ENCODE measurements at places on chromosomes 12 and 14.
A peak's percentile ranks its signal among the peaks of the same experiment; 100 is the strongest.

DNA sequence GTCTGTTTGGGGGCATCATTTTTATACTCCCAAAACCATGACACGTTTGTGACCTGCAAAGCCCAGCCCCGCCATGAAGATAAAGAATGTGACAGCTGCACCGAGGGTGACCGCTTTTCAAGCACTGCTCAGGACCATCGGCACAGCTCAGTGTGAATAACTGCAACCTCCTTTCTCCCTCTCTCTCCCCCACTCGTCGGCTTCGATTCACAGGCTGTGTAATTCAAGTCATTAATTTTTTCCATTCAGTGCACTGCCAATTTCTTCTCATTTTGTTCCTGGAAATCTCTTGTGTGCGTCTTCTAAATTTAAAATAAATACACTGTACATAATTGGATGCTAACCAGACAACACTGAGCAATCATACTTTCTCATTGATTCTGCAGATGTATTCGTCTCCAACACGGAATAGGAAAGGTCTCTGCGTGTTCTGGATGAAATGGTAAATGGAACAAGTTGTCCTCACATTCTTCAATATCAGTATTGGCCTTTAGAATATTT is 260.8 kb downstream of the TTC8 start:
- DNase-seq: no peak

DNA sequence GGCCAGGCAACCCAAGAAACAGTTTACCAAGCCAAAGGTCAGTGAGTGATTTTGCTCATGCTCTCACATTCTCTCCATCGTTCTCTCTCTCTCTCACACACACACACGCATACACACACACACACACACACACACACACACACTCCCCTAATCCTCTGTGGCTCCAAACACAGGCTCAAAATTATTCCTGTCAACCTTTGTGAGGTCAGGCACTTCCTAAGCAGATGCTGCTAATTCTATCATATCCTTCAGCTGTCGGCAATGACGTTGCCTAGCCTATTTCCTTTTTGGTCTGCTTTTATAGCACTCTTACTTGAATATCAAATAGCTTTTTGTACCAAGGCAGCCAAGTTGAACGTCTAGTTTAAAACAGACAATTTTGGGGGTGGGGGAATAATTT is 98.9 kb upstream of the EGLN3 start:
- no peak for DNase-seq

- no peak for DNase-seq
These were observed 49.5 kb upstream of the GNPNAT1 start for GRCh38 chr14:52840877-52841276.

GRCh38 chr12:2682296-2683251 is 112.2 kb upstream of the FKBP4 start:
- DNase-seq: peak; percentile 66

GRCh38 chr12:25689996-25690501 is 137.0 kb upstream of the LMNTD1 start:
- DNase-seq: no peak

DNA sequence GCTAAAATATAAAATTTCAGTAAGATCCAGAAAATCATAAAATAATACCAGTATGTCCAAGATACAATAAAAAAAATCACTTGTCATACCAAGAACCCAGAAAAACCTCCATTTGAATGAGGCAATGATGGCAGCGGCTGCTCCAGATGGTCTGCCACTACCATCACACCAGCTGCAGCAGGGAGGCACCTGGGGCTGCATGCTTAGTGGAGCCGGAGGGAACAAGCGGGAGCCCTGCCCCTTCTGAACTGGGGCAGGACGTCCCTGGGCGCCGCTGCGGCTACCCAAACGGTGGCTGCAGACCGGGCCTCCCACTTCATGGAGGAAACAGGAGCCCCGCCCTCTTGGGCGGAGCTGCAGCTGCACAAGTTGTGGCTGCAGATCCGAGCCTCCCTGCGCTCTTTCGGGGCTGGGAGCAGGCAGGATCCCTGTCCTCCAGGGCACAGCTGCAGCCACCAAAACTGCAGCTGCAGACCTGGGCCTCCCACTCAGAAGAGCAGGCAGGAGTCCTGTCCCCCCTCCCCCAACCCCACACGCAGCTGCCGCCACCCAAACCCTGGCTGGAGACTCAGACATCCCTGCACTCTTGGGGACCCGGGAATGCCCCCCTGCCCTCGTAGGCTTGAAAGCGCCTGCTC is 36.1 kb upstream of the OR5AU1 start:
- peak; percentile 77 for DNase-seq

- DNase-seq: no peak
These were observed 14.8 kb upstream of the SH2B3 start for GRCh38 chr12:111390910-111391309.

DNA sequence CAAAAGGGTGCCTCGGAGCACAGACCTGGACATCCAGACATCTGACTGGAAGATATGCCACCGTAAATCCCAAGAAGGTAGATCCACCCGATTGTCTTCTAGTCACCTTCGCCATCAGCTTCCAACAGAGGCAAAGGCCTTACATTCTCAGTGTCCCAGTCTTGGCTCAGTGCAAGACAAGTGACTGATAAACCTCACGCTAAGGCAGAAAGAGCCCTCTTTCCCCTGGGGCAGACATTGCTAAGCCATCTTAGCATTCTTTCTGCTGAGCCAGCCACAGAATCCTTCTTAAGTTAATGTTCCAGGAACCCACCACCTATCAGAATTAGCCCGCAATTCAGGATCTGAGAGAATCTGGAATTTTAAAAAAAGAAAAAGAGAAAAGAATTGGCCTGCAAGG is 4.3 kb upstream of the PLEKHG6 start:
- no peak for DNase-seq

GRCh38 chr14:76090616-76091391 is 60.9 kb upstream of the GPATCH2L start:
- peak; percentile 18 for DNase-seq

DNA sequence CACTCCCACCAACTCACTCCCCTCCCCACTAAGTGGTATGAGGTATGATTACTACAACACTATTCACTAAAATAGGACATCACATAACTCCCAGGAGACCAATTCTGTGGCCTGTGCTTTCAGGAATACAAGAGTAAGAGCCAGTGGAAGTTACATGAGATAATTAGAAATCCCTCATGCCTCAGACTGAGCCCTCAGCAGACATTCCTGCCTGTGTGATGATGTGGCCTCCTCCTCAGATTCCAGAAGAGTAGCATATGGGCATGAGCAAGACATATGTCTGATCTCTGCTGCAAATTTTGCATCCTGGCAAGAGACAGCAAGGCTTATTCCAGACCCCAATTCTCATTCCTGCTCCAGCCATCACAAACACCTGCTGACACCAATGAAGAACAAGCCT is 46.0 kb upstream of the BMP4 start:
- no peak for DNase-seq

GRCh38 chr12:107400686-107401447 is 284.7 kb upstream of the PWP1 start:
- no peak for DNase-seq

GRCh38 chr14:81363746-81364378 is 36.3 kb downstream of the STON2 start:
- DNase-seq: no peak

DNA sequence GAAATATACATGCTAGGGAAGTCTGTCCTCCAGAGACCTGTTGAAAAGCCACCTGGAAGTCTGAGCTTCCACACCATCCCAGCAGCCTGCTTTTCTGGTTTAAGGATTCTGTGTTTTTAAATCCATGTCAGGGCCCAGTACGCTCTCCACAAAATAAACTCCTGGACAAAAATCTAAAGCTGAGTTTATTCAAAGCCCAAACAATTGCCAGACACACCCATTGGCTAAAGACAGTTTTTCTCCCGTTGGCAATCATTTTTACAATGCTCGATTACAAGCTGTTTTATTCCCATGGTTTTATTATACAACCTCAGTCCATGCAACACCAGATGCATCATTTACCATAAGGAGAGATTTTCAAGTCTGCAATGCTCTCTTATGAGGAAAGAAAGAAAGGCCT is 94.5 kb downstream of the MYRFL start:
- DNase-seq: no peak

DNA sequence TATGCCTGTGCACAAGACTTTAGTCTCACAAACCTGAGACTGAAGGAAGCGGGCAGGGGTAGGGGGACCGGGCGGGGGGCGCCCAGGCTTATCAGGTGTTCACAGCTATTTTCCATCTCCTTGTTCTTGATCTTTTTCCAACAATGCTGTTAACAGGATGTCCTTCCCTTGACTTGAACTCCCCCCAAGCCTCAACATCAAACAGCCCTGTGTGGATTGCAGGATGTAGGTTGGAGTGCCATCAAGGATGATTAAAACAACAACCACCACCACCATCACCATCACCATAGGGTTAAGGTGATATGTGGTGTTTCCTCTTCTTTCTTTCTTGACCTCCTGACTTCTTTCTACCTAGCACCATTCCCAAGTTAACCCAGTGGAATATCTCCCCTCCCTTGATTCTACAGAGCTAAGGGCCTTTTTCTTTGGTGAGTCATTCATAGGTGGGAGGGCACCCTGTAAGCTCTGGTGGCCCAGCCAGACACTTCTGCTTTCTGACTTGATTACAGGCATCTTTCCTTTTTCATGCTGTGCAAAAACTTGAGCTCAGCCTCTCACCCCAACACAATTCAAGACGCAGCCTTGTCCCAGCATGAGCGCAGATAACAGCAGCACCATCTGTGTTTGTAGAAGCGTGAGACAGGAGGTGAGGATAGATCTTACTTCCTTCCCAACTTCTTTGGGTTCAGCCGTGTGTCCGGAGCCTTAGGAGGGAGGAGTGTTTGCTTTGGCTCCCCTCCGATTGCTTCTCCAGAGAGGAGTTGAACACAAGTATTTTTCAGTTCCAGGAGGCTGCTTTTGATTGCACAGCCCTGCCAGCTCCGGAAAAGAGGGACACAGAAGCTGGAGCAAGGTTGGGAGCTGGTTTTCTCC is 26.8 kb downstream of the FLVCR2 start:
- peak; percentile 16 for DNase-seq

GRCh38 chr12:75964150-75964549 is 67.4 kb downstream of the PHLDA1 start:
- peak; percentile 74 for DNase-seq

DNA sequence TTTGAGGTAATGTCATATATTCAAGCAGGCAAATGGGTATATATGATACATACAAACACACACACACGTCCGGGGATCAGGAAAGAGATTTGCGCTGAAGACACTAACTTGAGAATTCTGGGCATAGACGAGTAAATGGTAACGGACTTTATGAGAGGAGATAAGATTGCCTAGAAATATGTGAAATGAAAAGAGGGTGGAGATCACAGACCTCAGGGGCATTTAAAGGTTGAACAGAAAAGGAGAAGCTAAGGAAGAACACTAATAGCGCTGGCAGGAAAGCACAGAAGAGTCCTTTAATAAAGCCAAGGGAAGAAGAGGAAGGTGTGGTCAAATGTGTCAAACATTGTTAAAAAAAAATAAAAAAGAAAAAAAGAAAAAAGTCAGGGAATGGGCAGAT is 13.1 kb downstream of the CRY1 start:
- DNase-seq: no peak

- no peak for DNase-seq
These were observed 132.9 kb downstream of the CEP83 start for GRCh38 chr12:94326727-94327126.

- no peak for DNase-seq
These were observed 27.2 kb upstream of the NRXN3 start for GRCh38 chr14:78142998-78143397.

- DNase-seq: no peak
These were observed 82.7 kb upstream of the GPR68 start for GRCh38 chr14:91327250-91327595.

- no peak for DNase-seq
These were observed 40.5 kb upstream of the CLMN start for GRCh38 chr14:95359994-95360826.

DNA sequence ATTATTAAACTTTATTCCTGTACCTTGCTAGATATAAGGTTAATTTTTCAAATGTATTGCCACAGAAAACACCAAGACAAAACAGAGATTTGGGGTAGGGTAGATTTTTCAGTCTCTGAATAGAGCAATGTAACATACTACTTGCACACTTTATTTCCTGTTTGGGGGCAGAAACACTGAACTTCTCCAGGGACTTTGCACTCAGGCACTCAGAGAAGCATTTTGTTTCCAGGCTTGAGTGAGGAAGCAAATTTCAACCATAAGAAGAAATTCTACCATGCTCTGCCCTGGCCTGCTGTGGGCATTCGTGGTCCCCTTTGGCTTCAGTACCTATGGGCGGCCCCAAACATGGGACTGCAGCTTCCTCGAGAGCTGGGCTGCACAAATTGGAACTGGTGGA is 399.1 kb downstream of the DAD1 start:
- DNase-seq: no peak

DNA sequence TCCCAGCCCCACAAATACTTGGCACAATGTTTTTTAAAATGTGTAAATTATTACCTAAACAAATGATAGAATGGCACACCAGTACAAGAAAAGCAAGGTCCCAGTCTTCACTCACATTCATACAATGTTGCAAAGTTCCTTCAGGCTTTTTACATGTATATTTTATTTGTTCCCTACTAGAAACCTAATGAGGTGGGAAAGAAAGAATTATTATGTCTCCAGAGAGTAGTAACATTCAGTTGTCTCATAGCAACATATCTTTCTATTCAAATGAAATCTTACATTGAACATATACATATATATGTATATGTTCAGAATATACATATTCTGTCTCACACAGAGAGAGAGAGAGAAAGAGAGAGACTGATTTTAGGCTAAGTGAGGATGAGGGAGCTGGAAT is 85.2 kb downstream of the PLCZ1 start:
- no peak for DNase-seq

GRCh38 chr14:59130462-59130861 is 58.0 kb upstream of the DAAM1 start:
- DNase-seq: no peak

GRCh38 chr12:3647504-3647903 is 105.4 kb downstream of the CRACR2A start:
- DNase-seq: no peak

GRCh38 chr12:53258541-53259539 is 9.3 kb upstream of the ESPL1 start:
- DNase-seq: no peak

DNA sequence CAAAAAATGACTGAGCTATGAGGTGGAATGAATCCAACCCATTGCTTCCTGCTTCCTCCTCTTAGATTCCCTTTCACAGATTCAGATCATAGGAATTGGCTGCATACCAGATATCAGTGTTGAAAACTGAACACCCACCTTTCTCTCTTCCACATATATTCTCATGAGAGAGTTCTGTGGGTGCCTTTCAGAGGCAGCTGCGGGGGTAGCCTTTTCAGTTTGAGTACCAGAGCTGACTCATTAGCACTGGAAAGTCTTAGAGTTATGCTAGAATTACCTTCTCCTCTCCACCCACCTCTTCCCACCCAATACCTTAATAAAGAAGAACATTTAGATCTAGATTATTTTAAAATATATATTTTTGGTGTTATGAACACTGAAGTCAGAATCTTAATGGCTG is 495.4 kb upstream of the SEL1L start:
- DNase-seq: no peak

GRCh38 chr14:96088481-96088880 is 49.3 kb downstream of the C14orf132 start:
- DNase-seq: no peak

GRCh38 chr12:41018010-41018409 is 170.1 kb upstream of the PDZRN4 start:
- no peak for DNase-seq
